Stimulated activated CD8-positive, alpha-beta memory T cell treated with anti-CD3 and anti-CD28 coated beads, Interleukin-4, amount 100 ng/mL, for 4 hours (primary cell): ENCODE measurements at places on chromosomes 7 and 10.

GRCh38 chr7:4111166-4111565, 570.9 kb upstream of the FOXK1 start:
- no peak for DNase-seq

DNA sequence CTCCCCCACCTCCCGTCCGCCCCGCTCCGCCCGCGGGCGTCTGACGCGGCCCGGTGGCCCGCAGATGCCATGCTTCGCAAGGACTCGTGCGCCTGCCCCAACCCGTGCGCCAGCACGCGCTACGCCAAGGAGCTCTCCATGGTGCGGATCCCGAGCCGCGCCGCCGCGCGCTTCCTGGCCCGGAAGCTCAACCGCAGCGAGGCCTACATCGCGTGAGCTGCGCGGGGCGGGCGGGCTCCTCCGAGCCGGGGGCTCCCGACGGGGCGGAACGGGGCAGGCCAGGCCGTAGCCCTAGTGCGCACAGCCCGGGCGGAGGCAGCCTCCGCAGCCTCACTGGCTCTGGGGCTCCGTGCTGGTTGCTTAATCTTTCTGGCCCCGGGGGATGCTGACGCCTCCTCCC, 2.8 kb downstream of the ASIC3 start:
- no peak for DNase-seq

DNA sequence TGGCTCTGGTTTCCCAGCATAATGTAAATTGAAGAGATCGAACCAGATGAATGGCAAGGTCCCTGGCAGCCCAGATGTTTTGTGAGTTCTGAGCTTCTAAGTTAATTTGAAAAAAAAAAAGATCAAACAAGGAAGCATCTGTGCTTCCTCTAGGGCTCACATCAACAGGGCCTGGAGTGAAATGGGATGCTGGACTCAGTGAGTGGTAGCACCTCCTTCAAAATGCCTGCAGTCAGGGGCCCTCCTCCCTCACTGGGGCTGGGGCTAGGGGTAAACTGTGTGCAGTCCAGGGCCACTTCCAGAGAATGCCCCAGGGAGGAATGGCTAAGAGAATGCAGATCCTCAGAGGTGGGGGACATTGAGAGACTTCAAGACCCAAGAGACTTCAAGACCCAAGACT, 6.0 kb upstream of the CUEDC2 start:
- no peak for DNase-seq

- no peak for DNase-seq
These were observed 348.2 kb upstream of the C7orf33 start for GRCh38 chr7:148242294-148242821.

- no peak for DNase-seq
These were observed 9.3 kb downstream of the ADD3 start for GRCh38 chr10:110017052-110017451.

DNA sequence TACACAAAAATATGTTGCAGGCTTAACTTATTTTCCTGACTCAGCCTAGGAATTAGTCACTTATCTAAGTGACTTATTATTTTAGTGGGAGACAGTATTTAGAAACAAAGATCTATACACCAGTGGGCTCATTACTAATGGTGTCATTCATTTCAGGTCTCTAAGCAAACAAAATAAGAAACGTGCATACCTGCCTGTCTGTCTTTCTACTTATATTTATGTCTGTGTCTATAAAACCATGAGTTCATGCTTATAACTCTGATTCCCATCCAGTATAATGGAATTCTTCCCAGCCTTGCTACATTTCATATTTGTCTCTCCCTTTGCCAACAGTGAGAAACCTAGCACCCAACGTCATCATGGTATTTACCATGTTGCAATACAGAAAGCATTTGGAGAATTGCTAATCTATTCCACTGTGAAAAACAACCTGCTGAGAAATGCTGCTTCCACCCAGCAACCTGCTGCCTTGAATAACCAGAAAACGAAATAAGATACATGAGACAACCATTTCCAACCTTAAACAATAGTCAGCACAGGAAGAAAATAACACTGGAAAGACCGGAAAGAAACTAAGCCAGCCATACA, 501.0 kb downstream of the GLRX3 start:
- no peak for DNase-seq

GRCh38 chr10:98516352-98516751, 69.6 kb upstream of the HPS1 start:
- no peak for DNase-seq

DNA sequence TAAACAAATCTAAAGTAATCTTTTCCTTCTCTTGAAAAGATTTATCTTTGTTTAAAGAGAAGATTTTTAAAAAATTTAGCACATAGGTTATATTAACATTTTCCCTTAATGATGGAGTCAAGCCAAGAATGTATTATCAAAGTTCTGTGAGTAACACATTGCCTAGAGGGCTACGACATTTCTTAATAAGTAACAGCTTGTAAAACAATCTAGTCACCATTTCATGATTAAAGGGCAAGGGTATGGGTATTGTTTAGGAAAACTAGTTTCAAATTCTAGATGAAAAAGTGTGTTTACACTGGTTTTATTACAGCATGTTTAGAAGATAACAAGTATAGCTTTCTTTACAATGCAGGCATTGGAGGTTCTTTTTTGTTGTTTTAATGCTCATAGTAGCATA, 28.6 kb upstream of the LAMB4 start:
- DNase-seq = no peak

GRCh38 chr7:29342761-29343160, 148.2 kb downstream of the CHN2 start:
- DNase-seq = no peak

- no peak for DNase-seq
These were observed 220.5 kb downstream of the LHFPL3 start for GRCh38 chr7:104548861-104549260.

DNA sequence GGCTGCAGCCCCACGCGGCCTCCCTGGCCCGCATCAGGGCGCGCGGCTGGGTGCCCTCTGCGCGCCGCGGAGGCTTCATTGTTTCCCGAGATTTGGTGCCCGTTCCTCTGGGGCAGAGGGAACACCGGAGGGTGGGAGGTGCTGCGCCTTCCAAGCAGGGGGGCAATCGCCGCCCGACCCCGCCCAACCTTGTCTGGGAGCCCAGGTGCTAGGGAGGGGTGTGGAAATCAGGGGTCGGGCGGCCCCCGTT, 1.0 kb upstream of the NRP1 start:
- no peak for DNase-seq

- DNase-seq = no peak
These were observed 5.0 kb downstream of the PAXIP1 start for GRCh38 chr7:154997840-154998370.

GRCh38 chr7:2602406-2603043, 29.3 kb upstream of the TTYH3 start:
- DNase-seq = no peak

DNA sequence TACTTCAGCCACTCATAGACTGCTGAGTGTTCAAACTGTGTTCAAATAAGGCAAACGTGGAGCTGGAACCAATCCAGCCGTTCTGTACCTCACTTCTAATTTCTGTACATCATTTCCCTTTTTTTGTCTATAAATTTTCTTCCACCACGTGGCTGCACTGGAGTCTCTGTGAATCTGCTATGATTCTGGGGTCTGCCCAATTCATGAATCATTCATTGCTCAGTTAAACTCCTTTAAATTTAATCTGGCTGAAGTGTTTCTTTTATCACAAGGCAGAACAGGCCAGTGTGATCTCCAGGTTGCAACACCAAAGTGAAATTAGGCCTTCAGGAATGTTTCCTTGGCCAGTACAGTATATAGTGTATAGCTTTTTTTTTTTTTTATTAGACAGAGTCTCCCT, 53.5 kb downstream of the DNAJC12 start:
- no peak for DNase-seq

GRCh38 chr7:93913197-93913596, 6.8 kb downstream of the GNGT1 start:
- no peak for DNase-seq

DNA sequence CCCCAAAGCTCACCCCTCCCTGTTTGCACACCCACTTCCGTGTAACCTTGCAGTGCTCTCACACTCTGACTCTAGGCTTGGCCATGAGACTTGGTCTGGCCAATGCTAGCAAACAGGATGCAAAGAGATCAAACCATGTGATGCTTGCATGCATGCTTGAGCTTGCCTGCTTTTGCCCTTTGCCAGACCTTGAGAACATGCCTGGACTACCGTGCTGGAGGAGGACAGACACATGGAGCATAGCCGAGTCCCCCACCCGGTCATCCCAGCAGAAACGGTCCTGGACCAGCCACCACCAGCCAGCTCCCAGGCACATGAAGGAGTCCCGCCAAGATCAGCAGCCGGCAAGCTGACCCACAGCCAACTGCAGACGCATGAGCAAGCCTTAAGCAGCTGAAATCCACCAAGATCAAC, 23.4 kb downstream of the PYROXD2 start:
- DNase-seq = no peak

DNA sequence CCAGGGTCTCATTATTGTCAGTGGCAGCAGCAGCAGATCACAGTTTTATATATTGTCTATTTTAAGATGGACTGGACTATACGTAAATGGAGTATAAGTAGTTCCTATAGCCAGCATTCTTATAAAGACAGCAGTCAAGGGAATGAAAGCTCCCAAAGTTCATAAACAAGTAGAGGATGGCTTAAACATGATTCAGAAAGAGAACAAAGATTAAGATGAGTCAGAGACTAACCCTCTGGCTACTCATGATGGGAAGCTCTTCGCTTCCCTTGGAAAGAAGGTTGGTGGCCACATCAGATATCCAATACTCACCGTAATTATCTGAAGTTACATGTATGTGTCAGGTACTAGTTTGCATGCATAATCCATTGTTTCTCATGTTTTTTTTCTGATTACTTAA, 277.0 kb downstream of the INHBA start:
- no peak for DNase-seq

GRCh38 chr7:74134117-74134620, 40.0 kb upstream of the EIF4H start:
- DNase-seq = no peak

DNA sequence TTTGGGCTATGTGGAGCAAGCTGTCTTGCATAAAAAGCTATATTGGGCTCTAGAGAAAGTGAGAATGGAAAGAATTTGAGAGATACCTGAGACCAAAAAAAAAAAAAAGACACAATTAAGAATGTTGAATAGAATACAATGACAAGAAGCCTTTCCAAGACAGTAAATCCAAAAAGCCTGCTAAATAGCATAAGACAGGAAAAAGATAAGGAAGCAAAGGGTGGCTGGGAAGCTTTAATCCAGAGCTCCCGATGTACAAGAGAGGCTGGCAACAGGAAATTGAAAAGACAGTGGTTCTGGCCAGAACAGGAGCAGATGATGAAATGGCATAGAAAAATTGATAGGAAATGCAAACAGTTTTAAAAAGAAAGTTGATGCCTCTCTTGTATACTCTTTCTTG, 174.9 kb downstream of the CACNA2D1 start:
- DNase-seq = no peak

GRCh38 chr7:151782598-151783448, 94.1 kb downstream of the PRKAG2 start:
- DNase-seq = peak; percentile 46

DNA sequence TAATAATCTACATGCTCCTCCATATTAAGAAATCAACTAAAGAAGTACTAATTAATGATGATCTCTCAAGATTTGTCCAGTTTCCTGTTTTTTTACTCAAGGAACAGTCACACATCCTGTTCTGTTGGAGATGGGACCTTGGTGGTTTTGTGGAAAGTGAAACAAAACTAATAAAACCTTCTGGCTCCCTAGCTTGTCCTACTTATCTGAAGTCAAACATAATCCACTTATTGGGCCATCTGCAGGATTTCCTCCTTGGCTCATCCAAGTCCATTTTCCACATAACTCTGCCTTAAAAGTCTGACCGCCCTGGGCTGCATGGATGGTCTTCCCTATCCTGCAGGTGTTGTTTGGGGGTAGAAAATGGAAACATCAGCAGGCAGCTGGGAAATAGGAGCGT, 39.4 kb upstream of the TARP start:
- no peak for DNase-seq

DNA sequence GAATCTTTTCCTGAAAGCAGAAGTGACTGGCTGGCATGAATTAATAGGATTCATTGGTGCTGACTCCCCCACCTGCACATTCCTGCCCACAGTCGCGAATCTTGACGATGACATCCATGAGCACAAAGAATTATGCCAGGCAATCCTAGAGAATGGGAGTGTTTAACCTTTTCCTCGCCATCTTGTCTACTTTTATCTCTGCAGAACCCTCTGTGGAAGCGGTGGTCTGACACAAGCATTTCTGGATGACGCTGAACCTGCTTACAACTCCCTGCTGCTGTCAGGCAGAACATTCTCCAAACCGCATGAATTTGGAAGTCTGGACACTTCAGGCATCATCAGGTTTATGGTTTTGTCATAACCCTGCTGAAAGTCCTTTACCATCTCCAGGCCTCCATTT, 36.5 kb downstream of the KLF6 start:
- no peak for DNase-seq

- DNase-seq = no peak
These were observed 105.0 kb downstream of the EPC1 start for GRCh38 chr10:32241946-32242345.

DNA sequence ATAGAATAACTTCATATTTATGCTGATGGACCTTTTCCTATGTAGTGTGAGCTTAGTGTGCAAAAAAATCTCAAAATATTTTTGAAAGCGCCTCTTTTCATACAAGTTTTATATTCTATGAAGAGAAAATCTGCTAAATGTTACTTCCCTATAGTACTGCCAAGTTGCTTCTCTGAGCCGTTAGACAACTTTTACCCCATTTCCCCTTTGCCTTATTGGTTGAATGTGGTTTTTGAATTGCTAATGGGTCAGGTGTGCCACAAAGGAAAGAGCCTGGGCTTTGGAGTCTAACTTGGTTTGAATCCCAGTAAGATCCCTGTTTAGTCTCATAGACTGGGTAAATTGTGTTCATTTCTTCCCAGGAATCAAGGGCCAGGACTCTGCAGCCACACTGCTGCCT, 261.5 kb downstream of the SNX10 start:
- no peak for DNase-seq

DNA sequence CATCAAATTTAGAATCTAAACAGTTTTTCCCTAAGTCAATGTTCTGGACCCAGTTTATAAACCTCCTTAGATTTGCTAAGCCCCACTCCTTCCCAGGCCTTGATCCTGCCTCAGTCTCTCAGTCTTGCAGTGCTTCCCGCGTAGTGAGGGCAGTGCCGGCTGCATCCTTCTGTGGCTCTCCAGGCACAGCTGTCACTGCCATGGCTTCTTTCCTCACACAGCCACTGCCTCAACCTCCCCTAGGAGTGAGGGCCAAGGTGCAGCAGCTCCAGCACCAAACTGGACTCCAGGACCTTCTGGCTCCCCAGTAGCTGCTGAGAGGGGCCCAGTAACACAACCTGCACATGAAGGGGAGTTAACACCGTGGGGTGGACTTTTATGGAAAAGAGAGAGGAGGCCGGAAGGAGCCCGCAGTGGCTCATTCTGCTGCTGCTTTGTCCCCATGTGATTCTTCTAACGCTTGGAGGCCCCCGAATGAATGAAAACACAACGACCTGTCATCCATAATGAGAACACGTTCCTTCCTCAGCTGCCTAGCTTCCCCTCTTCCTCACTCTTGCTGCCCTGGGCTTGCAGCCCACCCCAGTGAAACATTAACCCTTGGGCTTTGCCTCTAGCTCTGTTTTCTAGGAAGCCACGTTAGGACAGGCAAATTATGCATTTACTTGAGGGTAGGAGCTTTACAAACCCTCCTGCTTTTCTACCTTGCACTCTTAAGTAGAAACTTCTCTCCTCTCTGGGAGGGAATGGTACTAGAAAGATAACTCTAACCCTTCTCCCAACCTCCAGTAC, 16.0 kb upstream of the UBE2H start:
- DNase-seq = no peak
